ENCODE measurements at places on chromosomes 5 and 9.

DNA sequence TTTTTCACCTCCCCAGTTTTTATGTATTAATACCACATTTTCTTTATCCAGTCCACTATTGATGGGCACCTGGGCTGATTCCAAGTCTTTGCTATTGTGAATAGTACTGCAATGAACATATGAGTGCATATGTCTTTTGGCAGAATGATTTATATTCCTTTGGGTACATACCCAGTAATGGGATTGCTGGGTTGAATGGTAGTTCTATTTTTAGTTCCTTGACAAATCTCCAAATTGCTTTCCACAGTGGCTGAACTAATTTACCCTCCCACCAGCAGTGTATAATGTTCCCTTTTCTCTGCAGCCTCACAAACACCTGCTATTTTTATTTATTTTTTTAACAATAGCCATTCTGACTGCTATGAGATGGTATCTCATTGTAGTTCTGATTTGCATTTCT is 340.2 kb downstream of the ADAMTS6 start:
- peak; percentile 27 for DNase-seq

GRCh38 chr9:95379630-95380029 is 62.1 kb upstream of the FANCC start:
- no peak for DNase-seq

GRCh38 chr9:35619800-35620158 is 1.6 kb upstream of the CD72 start:
- no peak for DNase-seq

- peak; percentile 17 for DNase-seq
These were observed 3.7 kb upstream of the PJA2 start for GRCh38 chr5:109413458-109413857.

- no peak for DNase-seq
These were observed 300.0 kb upstream of the ADAMTSL1 start for GRCh38 chr9:18173923-18174322.

DNA sequence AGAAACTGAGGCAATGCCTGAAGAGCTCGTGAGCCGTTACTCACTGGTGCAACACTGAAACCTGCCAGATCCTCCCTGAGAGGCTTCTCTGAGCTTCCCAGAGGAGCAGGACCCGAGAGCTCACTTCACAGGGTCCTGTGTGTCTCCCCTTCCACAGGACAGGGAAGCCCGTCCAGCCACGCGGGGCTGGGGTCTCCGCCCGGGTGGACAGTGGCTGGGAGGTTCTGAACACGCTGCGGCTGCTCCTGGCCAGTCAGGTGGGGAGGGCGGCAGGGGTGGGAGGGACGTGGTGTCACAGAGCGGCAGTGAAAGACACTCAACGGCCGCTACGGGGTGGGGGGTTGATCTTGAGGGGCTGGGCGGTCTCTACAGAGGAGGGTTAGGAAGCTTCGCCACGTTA is 290 bp upstream of the ZDHHC11 start:
- no peak for DNase-seq

GRCh38 chr9:2299156-2299842 is 284.2 kb downstream of the SMARCA2 start:
- no peak for DNase-seq

- DNase-seq = no peak
These were observed 65.7 kb upstream of the EQTN start for GRCh38 chr9:27362447-27363210.

DNA sequence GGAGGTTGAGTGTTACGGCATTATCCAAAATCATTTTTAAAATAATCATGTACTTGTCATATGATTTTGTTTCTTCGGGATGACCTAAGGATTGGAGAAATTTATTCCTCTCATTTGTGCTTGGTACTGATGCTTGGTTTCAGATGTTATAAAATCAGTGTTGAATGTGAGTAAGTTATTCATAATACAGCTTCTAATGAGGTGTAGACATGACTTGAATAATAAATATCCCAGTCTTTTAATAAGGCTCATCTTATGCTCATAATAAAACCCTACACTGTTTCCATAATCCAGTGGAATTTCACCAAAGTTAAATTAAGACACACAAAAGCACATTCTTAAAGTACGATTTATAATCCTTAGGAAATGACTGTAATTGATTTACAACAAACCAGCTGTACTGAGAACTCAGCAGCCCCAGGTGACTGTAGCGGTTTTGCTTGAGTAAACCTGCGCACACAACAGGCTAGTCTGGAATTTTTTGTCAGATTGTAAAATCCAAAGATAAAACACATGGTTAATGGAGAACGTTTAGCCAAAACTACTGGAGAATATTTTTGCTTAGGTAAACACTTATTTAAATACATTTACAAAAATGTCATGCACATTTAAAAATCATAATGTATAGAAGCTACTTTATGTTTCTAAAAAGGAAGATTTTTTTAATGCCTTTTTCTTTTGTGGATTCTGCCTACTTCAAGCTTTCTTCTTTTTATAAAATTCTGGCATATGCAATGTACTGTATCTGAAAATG is 609.8 kb upstream of the GRAMD2B start:
- no peak for DNase-seq

DNA sequence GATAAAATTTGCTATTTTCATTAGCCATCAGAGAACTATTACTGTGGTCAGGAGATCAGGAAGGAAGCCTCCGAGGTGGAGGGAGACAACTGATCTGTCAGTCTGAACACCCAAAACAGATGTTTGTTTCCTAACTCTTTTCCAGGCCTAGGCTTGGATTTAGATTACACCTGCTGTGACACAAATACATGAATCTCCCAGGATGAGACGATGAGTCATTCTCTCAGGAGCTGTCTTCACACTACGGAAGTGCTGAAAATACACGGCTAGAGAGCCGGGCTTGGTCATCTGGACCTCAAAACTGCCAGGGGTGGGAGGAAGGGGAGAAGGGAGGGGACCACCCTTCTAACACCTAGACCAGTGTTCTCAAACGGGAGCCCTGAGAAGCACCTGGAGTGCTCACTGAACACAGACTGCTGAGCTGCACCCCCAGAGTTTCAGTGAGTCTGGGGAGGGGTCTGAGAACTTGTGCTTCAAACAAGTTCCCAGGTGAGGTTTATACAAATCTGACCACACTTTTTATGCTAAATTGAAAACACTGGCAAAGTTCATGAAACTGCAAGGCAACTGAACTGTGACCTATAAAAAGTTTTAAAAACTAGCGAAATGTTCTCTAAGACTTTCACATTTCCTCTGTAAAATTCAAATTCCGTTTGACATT is 80.3 kb upstream of the EQTN start:
- DNase-seq = no peak

- no peak for DNase-seq
These were observed 264.6 kb upstream of the TAS2R1 start for GRCh38 chr5:9894571-9895301.

- no peak for DNase-seq
These were observed 97.1 kb downstream of the DTWD2 start for GRCh38 chr5:118891252-118891651.

DNA sequence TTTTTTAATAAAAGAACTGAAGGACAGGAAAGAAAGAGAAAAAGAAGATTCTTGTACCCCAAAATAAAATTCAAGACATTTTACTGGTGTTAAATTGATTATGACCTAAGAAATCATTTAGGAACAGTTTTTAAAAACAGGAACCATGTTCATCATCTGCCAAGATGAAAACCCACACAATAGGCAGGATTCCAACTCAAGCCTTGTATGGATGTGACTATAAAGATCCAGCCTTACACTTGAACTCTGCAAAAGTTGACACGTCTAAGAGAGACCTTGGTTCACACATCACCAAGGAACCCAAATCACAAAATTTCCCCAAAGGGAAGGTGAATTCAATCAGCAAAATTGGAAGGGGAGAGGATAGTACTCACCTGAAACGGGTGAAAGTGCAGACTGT is 82.6 kb downstream of the SMIM23 start:
- DNase-seq = no peak

GRCh38 chr5:178551059-178551458 is 39.1 kb downstream of the COL23A1 start:
- peak; percentile 47 for DNase-seq

DNA sequence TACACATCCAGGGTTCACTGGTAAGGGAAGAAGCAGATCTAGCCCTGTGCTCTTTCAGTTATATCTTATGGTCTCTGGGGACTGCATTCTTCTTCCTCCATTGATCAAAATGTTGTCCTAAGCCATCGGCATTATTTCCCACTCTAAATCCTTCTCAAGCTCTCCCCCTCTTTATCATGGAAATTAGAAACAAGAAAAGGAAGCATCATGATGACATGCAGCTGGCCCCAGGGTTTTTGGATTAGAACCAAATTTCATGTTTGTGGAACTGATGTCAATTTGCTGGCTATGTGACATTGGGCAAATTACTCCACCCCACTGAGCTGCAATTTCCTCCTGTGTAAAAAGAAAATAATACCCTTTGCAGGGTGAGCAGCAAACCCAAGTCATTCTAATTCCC is 39.5 kb downstream of the MFAP3 start:
- no peak for DNase-seq

DNA sequence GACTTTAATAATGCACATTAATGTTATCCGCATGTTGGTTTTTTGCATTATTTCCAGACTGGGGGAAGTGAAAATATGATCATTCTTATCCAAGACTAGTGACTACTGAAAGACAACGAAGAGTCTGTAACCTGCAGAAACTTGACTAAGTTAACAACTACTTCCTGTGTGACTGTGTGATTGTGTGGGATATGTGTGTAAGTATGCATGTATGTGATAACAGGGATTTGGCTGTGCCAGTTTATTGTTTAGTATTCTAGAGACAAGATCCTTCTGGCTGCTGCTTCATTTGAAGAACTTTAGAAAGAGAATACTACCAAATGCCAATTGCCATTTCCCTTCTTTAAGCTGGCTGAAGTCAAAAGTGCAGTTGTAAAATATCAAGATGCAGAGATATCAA is 375.7 kb upstream of the PRR16 start:
- DNase-seq = no peak

DNA sequence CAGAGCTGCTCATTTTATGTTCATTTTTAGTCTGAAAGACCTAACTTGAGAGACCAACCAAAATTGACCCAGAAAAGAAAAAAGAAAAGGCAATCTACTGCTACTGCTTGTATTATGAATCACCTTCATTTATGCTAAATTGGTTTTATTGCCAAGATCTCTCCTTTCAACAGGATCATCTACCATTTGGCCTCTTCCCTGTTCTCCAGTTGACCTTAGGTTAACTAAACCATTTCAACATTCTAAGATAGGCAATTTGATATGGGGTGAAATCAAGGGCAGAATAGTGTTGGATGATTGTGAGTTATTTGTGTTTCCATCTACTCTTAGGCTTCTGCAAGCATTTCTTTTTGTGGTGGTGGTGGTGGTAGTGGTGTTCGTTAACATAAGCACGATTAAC is 48.3 kb upstream of the POU4F3 start:
- no peak for DNase-seq

DNA sequence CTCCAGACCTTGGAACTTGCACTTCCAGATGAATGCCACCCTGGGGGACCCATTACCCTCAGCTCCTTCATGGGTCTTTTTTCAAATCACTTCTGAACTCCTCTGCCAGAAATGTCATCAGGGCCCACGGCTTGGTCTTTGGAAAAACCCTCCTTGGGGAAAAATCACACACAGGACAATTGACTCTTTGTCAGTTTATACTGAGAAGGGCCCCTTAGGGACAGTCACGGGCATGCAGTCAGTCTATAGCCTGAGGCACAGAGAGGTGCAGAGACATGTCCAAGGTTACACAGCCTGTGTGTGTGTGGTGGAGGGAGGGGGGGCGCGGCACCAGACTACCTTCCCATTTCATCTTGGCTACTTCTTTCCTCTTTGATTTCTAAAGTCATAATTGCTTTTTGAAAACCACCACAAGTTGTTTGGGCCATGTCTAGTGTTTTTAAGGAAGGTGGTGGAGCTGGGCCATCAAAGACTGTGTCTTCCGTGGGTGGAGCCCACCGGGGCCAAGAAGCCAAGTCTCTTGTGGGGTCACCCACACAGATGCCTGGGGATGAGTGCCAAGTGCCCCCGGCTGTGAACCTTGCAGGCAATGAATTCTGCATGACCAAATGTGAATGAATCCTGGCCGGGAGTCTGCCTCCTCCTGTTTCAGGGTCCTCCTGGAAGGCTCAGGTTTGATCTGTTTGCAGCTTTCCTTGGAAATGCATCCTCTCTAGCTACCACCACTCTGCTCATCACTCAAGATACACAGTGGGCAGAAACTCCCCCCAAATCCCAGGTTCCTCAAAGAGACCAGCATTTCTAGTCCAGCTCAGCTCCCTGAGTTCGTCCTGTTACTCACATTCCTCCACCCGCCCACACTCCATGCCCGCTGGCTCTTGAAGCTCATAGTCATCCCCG is 200.1 kb upstream of the TBC1D2 start:
- DNase-seq = no peak

GRCh38 chr5:5289537-5289936 is 132.9 kb upstream of the ICE1 start:
- DNase-seq = no peak

- DNase-seq = peak; percentile 55
These were observed 14.6 kb downstream of the KIF4B start for GRCh38 chr5:155027993-155028629.

- DNase-seq = peak; percentile 21
These were observed 1.0 kb downstream of the GGTA1 start for GRCh38 chr9:121498487-121499176.

GRCh38 chr5:138736293-138736692 is 16.9 kb upstream of the CTNNA1 start:
- DNase-seq = no peak

GRCh38 chr9:18775930-18776329 is 257.1 kb downstream of the SAXO1 start:
- no peak for DNase-seq

GRCh38 chr9:106716820-106717219 is 146.1 kb upstream of the ZNF462 start:
- no peak for DNase-seq

- DNase-seq = no peak
These were observed 14.8 kb upstream of the PHYHD1 start for GRCh38 chr9:128905964-128906363.

DNA sequence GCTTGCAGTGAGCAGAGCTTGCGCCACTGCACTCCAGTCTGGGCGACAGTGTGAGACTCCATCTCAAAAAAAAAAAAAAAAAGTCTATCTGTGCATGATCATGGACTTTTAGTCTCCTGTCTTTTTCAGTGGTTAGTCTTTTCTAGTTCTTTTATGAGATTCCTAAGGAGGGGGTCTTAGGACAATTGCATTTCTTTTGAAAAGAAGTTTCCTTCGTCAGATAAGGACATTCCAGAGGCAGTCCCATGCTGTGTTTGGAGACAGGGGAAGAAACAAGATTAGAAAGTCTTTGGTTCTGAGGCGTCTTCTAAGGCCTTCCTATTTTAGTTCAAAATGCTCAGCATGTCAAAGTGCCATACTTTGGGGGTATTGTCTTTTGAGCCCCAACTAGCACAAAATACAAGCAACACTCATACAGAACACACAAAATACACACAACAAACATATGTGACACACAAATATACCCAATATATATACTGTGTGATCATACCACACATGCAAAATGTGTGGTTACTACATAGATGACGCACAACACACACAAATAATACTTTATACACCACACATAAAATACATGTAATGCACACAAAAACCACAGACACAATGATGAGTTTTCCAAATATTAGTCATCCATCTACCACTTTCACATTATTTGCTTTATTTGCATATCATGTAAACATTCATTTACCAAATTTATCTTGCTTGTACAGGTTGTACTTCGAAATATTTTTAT is 394.5 kb downstream of the SPATA31D1 start:
- DNase-seq = no peak

Data from dermis blood vessel endothelial cell (primary cell).